NCI-H1930 (cell line): ENCODE measurements at places on chromosomes 6 and 20.
A peak's percentile ranks its signal among the peaks of the same experiment; 100 is the strongest.

- no peak for DNase-seq
These were observed 23.1 kb downstream of the HM13 start for GRCh38 chr20:31537116-31537871.

- DNase-seq: no peak
These were observed 131.7 kb upstream of the CST7 start for GRCh38 chr20:24817351-24817750.

- DNase-seq: peak; percentile 9
These were observed 50.3 kb upstream of the GFRAL start for GRCh38 chr6:55276745-55277530.

DNA sequence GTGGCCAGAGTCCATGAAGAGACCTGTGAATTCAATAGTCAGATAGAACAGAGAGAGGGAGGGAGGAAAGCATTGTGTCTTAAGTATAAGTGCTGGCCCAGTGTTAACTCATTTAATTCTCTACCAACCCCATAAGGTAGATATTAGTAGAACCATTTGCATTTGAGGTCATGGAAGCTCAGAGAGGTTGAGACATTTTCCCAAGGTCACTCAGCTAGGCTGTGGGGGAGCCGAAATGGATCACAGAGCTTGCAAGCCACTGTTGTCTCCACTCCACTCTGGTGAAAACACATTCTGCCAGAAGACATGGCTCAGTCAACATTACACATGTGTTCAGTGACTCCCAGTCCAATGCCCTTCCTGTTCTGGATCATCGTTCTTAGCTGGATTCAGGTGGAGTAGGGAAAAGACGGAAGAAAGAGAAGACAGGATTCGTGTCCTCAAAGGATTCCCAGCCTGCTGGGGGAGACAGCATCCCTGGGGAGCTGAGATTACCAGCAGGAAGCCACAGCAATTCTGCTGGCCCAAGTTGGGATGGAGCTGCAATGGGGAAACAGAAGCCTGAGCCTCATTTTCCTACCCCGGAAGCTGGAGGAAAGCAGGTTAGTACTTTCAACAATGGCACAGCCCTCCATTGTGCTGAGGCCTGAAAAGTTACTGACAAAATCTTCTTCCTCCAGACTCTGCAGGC, 27.0 kb upstream of the MDGA1 start:
- no peak for DNase-seq

DNA sequence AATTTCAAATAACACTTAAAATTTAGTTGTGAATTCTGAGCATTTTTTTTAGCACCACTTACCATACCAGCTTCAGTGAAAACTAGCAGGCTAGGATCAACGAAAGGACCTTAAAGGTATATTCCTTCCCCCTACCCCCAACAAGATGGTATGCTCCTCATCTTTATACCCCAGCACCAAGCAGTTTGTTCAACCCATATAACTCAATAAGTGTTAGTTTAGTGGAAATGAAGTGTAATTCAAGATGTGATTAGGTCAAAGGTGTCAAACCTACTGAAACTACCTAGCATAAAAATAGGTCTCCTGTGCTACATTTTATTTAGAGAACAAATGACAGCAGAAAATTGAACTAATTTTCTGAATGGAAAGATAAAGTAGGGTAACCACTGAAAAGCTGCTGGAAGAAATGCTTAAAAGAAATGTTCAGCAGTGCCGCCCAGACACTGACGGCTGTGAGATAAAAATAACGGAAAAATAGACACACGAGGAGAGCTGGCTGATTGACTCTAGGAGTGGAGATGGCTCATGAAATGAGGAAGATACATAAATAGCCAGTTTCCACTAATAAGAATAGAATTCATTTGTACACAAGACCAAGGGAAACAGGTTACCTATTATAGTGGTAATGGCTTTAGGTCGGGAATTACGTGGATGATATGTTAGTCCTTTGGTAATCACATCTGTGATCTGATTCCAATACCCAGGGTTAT, 94.8 kb downstream of the IPCEF1 start:
- no peak for DNase-seq

- DNase-seq: no peak
These were observed at the start of gene CCN6 for GRCh38 chr6:112054001-112054400. CCN6 (plus strand) TSS chr6:112054104; CDS start chr6:112054358, 254 bp downstream.

DNA sequence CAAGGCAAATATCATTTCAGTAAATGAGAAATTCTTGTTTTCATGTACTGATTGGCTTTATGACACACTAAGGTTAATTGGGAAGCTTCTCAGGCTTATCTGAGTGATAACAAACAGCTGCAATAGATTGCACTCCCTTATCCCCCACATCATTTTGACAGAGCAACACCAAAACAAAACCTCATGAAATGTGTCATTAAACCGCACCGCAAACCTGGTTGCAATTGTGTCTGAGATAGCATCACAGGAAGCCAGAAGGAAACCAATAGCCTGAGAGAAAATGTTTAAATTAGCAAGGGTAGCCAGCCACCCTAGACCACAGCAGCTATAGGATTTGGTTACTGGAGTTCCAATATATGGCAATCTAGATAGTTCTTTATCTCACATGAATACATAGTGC, 31.6 kb upstream of the LAMA4 start:
- no peak for DNase-seq

GRCh38 chr20:49852522-49853080, 40.0 kb downstream of the SLC9A8 start:
- DNase-seq: no peak

- no peak for DNase-seq
These were observed 21.5 kb downstream of the FERMT1 start for GRCh38 chr20:6101346-6101745.

DNA sequence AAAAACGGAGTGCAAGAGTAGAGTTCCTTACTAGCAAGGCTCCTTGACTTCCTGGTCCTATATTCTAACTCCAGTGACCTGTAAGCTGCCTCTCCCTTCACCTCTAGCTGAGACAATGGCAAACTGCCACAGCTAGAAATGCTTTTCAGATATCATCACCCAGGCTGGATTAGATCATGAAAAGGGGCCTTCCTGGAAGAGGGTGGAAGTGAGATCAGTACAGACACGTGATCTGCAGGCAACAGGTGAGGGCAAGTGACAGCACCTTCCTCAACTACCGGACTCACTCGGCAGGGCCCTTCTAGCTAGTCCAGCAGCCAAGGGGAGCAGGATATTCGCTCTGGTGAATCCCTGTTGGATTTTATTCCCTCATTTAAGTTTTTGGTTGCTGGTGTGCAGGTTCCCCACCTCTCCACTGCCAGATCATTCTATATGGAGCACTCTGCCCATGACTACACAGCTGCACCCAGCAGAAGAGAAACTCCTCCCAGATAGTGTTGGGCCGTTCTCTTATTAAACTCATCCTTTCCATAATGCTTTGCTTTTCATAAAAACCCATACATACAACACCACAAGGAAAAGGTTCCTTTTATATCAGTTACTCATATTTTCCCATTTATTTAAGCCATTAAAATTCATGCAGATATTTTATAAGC, 26.4 kb upstream of the FAM83C start:
- DNase-seq: no peak

GRCh38 chr6:167291623-167292300, 647 bp downstream of the UNC93A start:
- DNase-seq: no peak

GRCh38 chr20:1474817-1475603, 8.4 kb upstream of the NSFL1C start:
- no peak for DNase-seq

GRCh38 chr20:44911264-44911921, 1.5 kb downstream of the PABPC1L start:
- peak; percentile 4 for DNase-seq

DNA sequence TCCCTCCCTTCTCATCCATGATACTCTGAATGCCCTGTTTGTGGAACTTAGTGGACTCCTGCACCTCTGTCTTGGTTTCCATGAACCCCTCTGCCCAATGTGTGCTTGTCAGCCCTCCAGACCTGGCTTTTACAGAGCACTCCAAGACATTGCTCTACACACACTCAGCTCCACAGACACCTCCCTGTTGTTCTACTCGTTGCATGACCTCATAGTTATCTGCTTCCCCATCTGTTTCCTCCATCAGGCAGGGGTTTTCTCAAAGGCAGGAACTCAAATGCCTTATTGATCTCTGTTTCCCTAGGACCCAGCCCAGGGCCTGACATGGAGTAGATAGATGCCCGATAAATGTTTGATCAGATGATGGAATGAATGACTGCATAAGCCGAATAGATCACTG, 13.3 kb downstream of the PLCG1 start:
- no peak for DNase-seq

DNA sequence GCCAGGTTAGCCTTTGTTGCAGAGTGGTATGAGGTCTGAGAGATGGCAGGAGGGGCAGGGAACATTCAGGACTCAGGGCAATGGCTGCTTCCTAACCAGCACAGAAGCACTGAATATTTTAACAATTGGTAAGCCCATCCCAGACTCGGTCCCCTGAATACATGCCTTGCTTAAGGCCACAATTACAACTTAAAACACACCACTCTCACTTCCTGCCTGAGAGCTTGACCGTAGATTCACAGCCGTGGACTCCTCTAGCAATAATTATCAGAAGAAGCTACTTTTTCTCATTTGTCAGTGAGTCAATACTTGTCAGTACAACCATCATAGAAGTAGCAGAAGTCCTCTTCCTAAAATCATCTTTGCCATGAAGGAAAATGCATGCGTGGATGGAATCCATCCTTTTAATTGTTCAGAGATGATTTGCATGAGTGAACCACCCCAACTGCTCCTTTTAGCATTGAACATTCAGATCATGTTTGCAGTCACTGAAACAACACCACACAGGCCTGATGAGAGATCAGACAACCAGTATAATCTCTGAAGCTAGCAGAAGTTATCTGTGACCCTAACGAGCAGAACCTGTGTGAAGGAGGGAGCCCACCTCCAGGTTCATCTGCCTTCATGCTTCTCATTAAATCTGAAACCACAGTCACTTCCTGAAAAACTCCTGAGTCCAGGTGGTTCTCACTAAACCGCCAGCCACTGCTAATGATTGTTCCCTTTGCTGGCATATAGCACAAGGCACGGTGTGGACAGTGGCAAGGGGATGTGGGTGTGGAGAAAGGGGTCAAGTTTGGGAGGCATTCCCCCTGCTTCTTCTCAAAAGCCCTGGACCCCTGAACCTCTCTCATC, 333.9 kb upstream of the CNR1 start:
- no peak for DNase-seq

GRCh38 chr6:109782491-109782999, 91.4 kb downstream of the FIG4 start:
- no peak for DNase-seq

DNA sequence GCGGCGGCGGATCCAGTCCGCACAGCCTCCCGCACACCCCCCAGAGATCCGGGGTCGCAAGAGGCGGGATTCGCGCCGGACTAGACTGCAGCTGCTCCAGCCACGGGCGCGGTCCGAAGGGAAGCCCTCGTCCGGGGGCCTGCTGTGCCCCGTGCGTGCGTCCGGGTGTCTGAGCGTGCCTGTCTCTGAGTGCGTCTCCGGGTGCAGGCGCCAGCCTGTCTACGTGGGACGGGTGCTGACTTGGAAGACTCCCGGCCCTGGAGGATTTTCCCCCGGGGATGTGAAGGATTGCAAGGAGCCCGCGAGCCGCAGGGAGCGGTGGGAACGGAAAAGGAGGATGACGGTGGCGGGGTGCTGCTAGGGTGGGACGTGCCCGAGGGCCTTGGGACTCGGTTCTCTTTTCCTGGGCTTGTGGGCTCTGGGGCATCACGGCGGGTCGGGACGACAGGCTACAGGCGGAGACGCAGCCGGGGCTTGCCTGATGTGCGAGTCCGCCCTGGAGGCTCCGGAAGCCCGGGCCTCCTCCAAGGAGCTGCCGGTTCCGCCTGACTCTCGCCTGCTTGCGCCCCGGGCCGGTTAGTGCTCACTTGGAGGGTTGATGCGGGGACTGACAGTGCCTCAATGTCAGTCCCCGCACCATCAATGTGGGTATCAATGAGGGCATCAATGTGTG, 5.7 kb downstream of the MAFB start:
- no peak for DNase-seq

GRCh38 chr6:157460182-157460999, 79.4 kb downstream of the ZDHHC14 start:
- no peak for DNase-seq

GRCh38 chr20:36833275-36834020, 42.5 kb upstream of the TLDC2 start:
- no peak for DNase-seq

- no peak for DNase-seq
These were observed 84.5 kb upstream of the LRFN2 start for GRCh38 chr6:40671694-40672050.

- DNase-seq: no peak
These were observed 101.9 kb downstream of the LRFN2 start for GRCh38 chr6:40485300-40485699.

GRCh38 chr6:37531437-37532036, 31.8 kb upstream of the CCDC167 start:
- DNase-seq: no peak

DNA sequence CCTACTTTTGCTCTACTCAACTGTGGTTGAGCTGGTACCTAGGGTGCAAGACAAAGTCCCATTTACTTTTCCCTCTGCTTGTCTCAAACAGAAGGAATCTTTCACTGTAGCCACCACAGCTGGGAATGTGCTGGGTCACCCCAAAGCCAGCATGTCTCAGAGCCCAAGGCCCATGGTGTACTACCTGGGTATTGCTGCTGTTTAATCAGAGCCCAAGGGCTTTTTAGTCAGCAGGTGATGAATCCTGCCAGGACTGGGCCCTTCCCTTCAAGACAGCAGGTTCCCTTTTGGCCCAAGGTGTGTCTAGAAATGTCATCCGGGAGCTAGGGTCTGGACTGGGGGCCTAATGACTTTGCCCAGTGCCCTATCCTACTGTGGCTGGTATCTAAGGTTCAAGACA, 249.8 kb downstream of the HDGFL1 start:
- DNase-seq: no peak

DNA sequence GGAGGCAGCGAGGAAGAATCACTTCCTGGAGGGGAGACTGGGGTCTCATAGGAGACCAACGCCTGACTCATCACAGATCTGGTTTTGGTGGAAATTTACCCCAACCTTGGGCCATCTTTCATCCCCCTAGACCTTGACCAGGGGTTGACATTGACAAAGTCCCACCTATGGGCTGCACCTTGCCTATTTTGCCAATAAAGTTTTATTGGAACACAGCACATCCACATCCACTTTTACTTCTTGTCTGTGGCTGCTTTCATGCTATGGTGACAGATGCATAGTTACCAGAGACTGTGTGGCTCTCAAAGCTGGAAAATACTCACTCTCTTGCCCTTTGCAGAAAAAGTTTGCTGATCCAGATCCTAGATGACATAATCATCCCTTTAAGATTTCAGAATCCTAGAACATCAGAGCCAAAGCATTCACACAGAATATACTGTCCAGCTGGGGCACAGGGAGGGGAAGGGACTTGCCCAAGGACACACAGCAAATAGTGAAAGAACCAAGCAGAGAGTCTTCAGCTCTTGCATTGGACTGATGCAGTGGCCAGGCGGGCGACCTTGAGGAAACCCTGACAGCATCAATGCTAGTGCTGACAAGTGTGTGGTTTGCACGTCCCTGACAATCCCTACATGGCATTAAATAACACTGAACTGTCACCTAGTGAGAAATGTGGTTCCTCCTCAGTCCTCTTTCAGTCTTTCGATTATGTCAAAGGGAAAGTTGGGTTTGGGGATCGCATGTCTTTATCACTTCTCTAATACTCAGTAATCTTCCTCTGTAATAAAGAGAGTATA, 41.2 kb downstream of the CD40 start:
- no peak for DNase-seq
